Left hindlimb (tissue), 1 donor: ENCODE measurements at places on chromosomes 7 and 10.

GRCh38 chr10:67917169-67917568 is 32.7 kb downstream of the SIRT1 start:
- no peak for DNase-seq

DNA sequence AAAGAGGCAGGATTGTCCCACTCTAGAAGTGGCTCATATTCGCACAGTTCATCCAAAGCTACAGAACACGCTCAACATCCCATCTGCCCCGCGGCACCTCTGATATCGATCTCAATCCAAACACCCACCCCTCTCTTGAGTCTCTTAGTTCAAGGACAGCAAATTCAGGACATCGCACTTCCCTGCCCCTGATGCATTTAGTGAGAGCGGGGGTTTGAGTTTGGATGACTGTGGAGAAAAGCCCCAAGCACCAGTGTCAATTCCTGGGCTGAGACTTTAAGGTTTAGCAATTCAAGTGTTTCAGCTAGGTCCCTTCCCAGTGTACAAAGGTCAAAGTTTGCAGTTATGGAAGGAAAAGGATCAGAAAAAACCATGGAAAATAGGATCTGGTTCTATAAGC is 166.2 kb downstream of the LYZL1 start:
- no peak for DNase-seq

- DNase-seq, result no peak
Measured at GRCh38 chr7:41459183-41459582, 243.7 kb downstream of the INHBA start.

DNA sequence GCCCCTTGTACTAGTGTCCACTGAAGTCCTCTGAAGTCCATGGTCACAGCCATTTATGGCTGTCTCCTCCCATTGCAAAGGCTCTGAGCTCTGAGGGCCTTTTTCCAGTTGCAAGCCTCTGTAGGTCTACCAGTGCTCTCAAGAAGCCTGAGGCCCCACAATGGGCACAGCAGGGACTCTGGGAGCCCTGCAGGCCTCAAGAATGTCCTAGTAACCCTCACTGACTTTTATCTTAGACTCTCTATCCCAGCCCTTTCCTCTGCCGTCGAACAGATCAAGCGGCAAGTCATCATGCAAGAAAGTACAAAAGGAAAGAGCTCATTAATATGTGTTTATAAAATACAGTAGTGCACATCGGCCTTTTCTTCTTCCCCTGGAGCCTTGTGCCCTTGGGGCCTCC is 23.4 kb downstream of the VWA2 start:
- DNase-seq, result no peak

- DNase-seq, result no peak
Measured at GRCh38 chr7:73912223-73912622, 51.3 kb downstream of the TMEM270 start.

GRCh38 chr10:122544493-122544892 is 16.1 kb upstream of the DMBT1 start:
- DNase-seq, result no peak

- no peak for DNase-seq
Measured at GRCh38 chr10:124072106-124072505, 21.3 kb downstream of the CHST15 start.

DNA sequence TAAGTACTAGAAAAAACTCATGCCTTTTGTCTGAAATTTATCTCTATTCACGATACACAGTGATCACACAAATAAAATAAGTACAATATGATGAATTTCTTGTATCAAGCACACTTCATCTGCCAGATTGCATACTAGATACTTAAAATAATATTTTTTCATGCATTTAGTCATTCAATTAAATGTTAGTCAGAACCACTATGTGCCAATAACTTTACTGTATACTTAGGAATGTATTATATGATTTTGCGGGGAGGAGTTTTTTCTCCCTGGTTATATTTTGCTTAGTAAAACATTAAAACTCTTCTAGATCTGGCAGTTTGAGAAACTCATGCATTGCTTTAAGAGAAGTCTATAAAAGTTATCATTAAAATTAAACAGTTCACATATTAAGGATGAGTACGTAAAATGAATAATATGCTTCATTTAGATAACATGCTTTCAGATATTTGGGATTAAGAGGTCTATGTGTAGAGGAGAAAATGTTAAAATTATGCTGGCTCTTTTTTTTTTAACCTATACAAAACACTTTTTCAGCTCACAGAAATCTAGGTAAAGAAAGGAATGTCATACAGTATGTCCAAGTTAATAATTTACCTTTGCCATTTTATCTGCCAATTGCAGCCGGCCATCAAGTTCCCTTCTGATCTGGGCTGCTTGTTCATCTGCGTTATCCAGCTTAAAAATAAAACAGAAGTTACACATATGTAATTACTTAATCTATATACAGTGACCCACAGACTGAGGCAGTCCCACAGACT is 70.1 kb downstream of the RNF133 start:
- DNase-seq, result no peak

DNA sequence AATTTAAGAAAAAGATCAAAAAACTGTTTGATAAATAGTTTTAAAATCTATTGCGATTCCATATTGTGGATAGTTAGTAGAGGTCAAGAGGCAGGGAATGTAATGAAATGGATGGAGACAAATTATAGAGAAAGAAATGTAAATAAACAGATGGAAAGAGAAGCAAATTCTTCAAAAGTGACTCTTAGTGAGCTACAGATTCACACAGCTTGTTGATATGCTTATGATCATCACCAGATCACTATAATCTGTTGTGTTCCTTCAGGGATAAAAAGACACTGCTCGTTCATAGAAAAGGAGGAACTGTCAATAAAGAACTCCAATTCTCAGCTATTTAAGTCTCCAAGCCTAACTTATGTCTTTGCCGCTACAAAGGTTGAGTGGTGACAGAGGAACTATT is 251.4 kb upstream of the SEMA3C start:
- DNase-seq, result no peak

- DNase-seq, result no peak
Measured at GRCh38 chr7:84497873-84498272, 303.3 kb upstream of the SEMA3A start.

GRCh38 chr7:70063371-70063770 is 465.1 kb downstream of the AUTS2 start:
- DNase-seq, result no peak

DNA sequence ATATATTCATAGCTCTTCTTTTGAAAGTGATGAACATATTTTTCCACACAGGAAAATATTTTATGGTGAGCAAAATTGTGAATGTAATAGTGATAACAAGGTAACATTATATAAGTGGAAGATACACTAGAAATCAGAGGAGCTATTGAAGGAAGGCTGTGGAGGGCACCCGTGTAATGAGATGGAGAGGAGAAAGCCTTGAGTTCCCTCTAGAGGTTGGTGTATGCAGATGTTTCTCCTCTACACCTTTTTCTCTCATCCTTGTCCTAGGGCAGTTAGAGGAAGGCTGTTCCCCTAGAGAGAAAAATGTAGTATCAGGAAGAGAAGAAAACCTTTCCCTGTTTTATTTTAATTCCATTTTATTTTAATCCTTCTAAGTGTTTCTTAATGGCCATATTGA is 54.6 kb upstream of the NRG3 start:
- no peak for DNase-seq

GRCh38 chr10:11266426-11266825 is 248.8 kb downstream of the CELF2 start:
- DNase-seq, result no peak

DNA sequence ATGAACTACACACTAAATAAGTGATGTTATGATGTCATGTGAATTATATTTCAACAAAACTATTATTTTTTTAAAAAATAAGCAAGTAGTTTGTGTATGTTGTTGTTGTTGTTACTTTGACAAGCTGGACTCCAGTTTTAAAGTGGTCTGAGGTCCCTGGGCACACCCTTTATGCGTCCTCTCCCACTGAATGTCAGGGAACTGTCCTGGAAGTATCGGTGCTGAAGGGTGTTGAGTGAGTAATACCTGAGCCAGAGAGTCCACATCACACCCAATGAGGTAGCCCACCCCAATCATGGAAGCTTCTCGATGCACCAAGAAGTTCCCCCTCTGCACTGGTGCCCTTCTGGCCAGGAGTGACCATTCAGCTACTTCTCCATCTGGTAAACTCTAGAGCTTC is 64.3 kb downstream of the FOXI2 start:
- DNase-seq, result no peak

- DNase-seq, result no peak
Measured at GRCh38 chr7:149277871-149278270, 15.9 kb downstream of the ZNF783 start.
